ENCODE measurements at places on chromosomes 1 and 21. TPM values are rescaled to one million over a fixed set of nuclear protein-coding genes. Genes with fewer than 3 reads are reported as not detected.

Gene CTH
- 1.5 TPM for polyA plus RNA-seq

Gene TNFRSF18
- not detected for polyA plus RNA-seq

Gene CRP
- not detected for polyA plus RNA-seq

Gene KRTAP19-3
- not detected for polyA plus RNA-seq

Gene C8B
- polyA plus RNA-seq, result not detected

Gene CCDC181
- polyA plus RNA-seq, result not detected

DNA sequence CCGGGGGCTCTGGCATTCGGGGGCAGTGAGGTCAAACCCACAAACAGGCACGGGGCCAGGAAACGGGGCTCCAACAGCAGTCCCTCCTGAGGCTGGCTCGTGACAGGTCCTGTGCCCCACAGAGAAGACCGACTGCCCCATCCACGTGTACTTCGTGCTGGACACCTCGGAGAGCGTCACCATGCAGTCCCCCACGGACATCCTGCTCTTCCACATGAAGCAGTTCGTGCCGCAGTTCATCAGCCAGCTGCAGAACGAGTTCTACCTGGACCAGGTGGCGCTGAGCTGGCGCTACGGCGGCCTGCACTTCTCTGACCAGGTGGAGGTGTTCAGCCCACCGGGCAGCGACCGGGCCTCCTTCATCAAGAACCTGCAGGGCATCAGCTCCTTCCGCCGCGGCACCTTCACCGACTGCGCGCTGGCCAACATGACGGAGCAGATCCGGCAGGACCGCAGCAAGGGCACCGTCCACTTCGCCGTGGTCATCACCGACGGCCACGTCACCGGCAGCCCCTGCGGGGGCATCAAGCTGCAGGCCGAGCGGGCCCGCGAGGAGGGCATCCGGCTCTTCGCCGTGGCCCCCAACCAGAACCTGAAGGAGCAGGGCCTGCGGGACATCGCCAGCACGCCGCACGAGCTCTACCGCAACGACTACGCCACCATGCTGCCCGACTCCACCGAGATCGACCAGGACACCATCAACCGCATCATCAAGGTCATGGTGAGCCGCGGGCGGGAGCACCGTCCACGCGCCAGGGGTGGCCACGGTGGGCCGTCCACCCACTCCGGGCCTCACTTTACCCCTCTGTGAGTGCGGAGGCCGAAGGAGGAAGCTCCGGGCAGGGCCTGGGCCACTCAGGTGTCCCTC, 14.2 kb downstream of the COL6A2 start:
- no peak overlapping the region for H3K27ac ChIP-seq
- no peaks in the 10 kb centered on the region for H3K4me1 ChIP-seq
- no peaks in the 10 kb centered on the region for H3K27me3 ChIP-seq

DNA sequence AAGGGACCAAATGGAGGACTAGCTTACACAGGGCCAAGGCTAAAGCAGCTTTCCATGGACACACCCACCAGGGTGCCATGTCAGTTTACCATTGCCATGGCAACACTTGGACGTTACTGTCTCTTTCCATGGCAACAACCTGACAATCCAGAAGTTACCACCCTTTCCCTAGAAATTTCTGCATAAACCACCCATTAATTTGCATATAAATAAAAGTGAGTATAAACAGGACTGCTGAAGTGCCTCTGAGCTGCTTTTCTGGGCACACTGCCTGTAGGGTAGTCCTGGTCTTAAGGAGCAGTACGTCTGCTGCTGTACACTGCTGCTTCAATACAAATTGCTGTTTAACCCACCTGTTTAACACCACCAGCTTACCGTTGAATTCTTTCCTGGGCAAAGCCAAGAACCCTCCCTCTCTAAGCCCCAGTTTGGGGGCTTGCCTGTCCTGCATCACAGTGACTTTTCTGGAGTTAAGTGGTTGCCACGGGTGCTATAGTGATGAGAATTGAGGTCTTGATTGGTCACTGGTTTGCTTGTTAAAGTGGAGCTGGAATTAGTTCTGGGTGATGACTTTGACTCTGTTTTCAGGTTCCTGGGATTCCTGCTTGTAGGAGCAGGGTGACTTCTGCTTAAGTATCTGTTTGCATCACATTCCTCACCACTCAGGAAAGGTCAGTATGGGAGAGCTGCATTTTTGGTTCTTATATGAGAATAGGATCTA, 83.2 kb downstream of the CLDN17 start:
- no peak overlapping the region for H3K4me3 ChIP-seq
- H3K36me3 ChIP-seq, result no peaks in the 10 kb centered on the region
- H3K27me3 ChIP-seq, result no peaks in the 10 kb centered on the region
- H3K27ac ChIP-seq, result no peak overlapping the region
- no peak for DNase-seq

DNA sequence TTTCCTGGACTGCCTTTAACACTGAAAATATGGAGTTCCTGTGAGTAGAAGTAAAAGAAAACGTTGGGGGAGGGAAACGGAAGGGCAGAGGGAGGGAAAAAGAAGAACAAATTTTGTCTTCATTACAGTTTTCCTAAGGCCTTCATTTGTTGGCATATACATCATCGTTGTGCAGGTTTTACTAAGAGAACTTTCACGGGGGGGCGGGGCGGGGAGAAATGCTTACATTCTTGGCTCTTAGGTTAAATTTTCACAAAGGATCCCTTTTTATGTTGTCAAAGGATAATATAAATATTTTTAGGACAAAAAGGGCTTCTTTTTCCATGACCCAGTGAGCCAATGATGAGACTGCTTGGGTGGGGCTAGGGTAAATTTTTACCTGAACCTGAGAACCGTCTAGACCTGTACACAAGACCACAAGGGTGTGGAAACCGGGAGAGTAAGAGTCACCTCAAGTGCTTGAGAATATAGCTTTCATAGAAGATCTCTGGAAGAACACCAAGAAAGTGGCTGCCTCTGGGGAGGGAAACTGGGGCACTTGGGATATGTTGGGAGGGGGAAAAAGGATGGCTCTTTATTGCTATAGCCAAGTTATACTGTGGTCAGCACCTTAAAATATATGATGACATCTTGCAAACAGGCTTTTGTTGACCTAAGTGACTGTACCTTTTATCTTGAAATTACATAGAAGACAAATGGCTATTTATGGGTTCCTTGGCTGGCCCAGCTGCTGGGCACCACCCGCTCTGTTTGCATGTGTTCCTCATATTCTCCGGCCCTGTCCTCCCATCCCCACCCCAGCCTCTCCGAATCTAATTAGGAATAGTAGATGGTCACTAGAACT, 2.0 kb upstream of the UTP25 start:
- H3K36me3 ChIP-seq, result peaks cover under 1% of the 10 kb centered on the region
- H3K27ac ChIP-seq, result no peak overlapping the region
- H3K4me1 ChIP-seq, result peaks cover 15% of the 10 kb centered on the region
- no peak overlapping the region for H3K4me3 ChIP-seq
- no peak for DNase-seq

GRCh38 chr1:31470794-31471315, 57.8 kb downstream of the SERINC2 start:
- no peak overlapping the region for H3K4me3 ChIP-seq
- no peaks in the 10 kb centered on the region for H3K36me3 ChIP-seq
- no peaks in the 10 kb centered on the region for H3K4me1 ChIP-seq

- H3K4me3 ChIP-seq, result no peak overlapping the region
- H3K27me3 ChIP-seq, result no peaks in the 10 kb centered on the region
- H3K27ac ChIP-seq, result no peak overlapping the region
- H3K36me3 ChIP-seq, result peaks cover 100% of the 10 kb centered on the region
These were observed 11.1 kb downstream of the PEA15 start for GRCh38 chr1:160216301-160216700.

GRCh38 chr1:73044241-73045036, 762.1 kb upstream of the NEGR1 start:
- no peak overlapping the region for H3K4me3 ChIP-seq
- H3K36me3 ChIP-seq, result no peaks in the 10 kb centered on the region
- H3K27me3 ChIP-seq, result no peaks in the 10 kb centered on the region
- H3K4me1 ChIP-seq, result no peaks in the 10 kb centered on the region
- H3K27ac ChIP-seq, result no peak overlapping the region

- peak overlapping the region; percentile 12 for H3K4me3 ChIP-seq
- no peak for DNase-seq
- peaks cover 73% of the 10 kb centered on the region for H3K27me3 ChIP-seq
- no peaks in the 10 kb centered on the region for H3K36me3 ChIP-seq
- no peak overlapping the region for H3K27ac ChIP-seq
These were observed 1.1 kb downstream of the HUNK start for GRCh38 chr21:31873696-31874599.

DNA sequence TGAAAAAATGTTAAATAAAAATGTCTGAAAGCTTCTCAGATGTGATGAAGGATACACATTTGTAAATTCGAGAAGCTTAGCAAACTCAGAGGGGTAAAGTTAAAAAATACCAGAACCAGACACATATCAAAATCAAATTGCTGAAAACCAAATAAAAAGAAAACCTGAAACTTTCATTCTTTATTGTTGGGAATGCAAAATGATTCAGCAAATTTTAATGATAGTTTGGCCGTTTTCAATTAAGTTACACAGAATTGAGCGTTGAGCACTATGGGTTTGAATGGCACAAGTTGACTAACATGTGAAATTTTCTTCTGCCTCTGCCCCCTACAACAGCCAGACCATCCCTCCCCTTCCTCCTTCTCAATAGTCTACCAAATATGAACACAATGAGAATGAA, 33.5 kb upstream of the GRIK1 start:
- no peak overlapping the region for H3K4me3 ChIP-seq
- DNase-seq, result no peak
- H3K36me3 ChIP-seq, result no peaks in the 10 kb centered on the region
- H3K4me1 ChIP-seq, result no peaks in the 10 kb centered on the region
- no peak overlapping the region for H3K27ac ChIP-seq
- H3K27me3 ChIP-seq, result no peaks in the 10 kb centered on the region

- no peak overlapping the region for H3K4me3 ChIP-seq
- H3K4me1 ChIP-seq, result peaks cover 8% of the 10 kb centered on the region
- no peak overlapping the region for H3K27ac ChIP-seq
- no peaks in the 10 kb centered on the region for H3K27me3 ChIP-seq
- no peaks in the 10 kb centered on the region for H3K36me3 ChIP-seq
- DNase-seq, result no peak
These were observed 6.9 kb downstream of the PLA2G5 start for GRCh38 chr1:20076710-20077461.

DNA sequence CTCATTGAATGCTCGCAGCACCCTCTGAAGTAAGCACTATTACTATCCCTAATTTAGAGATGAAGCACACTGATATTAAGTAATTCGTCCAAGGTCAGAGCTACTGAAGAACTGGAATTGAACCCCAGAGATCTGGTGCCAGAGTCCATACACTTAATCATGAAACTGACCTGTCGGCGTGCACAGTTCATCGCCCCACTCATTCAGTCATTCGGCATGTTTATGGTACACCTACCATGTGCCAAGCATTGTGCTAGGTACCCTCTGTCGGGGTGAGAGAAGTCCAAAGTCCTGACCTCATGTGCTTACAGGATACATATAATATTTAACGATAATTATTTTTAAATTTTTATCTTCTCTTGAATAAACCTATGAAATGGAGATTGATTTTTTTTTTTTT, 5.6 kb upstream of the CENPS start:
- H3K4me3 ChIP-seq, result no peak overlapping the region
- H3K36me3 ChIP-seq, result peaks cover 37% of the 10 kb centered on the region
- no peak for DNase-seq
- peaks cover 13% of the 10 kb centered on the region for H3K4me1 ChIP-seq
- H3K27ac ChIP-seq, result no peak overlapping the region

- no peak for DNase-seq
- H3K27ac ChIP-seq, result no peak overlapping the region
- H3K27me3 ChIP-seq, result peaks cover 8% of the 10 kb centered on the region
- H3K4me1 ChIP-seq, result no peaks in the 10 kb centered on the region
- H3K4me3 ChIP-seq, result no peak overlapping the region
These were observed 615.2 kb downstream of the MATN1 start for GRCh38 chr1:30108186-30108585.

DNA sequence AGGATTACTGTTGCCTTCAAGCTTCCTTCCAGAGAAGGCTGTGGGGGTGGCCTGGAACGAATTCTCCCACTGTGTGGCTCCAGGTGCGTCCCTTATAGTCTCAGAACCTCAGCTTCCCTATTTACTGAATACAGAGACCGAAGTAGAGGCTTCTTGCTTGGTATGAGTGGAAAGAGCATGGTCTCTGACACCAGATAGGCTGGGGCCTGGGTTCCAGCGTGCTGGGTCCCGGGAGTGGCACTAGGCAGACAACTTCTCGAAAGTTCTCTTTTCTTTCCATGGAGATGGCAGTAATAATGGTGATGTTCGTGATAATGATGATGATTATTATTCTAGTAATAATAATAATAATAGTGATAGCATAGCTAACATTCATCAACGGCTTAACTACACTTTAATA, 161.7 kb downstream of the PTPRU start:
- no peak overlapping the region for H3K27ac ChIP-seq
- no peaks in the 10 kb centered on the region for H3K27me3 ChIP-seq
- no peaks in the 10 kb centered on the region for H3K4me1 ChIP-seq
- DNase-seq, result no peak
- no peaks in the 10 kb centered on the region for H3K36me3 ChIP-seq

DNA sequence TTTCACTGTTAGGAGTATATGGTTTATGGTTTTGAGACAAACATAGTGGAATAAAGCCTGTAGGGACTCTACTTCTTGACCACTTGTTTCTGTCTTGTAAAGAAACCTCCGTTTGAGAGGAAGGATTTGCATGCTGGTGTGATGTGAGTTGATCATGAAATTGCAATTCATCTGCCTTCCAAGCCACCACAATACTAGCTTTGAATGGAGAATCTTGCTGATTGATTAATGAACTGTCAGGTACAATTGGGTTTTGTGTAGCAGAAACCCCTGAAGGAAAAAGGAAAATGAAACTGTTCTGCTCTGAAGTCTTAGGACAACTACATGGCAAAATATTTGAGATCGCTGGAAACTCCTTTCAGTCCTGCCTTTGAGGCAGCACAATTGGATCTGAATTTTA, 90.7 kb downstream of the VPS13D start:
- no peaks in the 10 kb centered on the region for H3K27me3 ChIP-seq
- H3K27ac ChIP-seq, result no peak overlapping the region

DNA sequence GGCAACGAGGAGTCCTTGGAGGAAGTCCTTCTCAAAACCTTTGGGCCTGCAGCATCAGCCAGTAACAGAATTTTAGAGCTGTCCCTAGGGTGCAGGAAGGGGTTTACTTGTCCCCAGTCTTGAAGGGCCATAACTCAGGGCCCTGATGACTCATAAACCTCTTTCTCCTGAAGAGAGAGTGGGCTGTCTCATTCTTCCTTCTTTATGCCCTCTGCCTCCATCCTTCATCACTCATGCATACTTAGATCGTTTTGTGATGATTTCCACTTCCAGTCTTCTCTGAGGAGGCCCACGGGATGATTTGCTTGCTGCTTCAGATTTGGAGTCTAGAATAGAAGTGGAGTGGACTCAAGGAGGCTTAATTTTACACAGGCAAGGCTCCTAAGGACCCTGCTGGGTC, 60.2 kb downstream of the NDUFS5 start:
- DNase-seq, result no peak
- H3K4me3 ChIP-seq, result no peak overlapping the region
- H3K36me3 ChIP-seq, result no peaks in the 10 kb centered on the region
- H3K4me1 ChIP-seq, result peaks cover 8% of the 10 kb centered on the region

- peak overlapping the region; percentile 83 for H3K27ac ChIP-seq
- H3K36me3 ChIP-seq, result no peaks in the 10 kb centered on the region
- peaks cover 21% of the 10 kb centered on the region for H3K4me1 ChIP-seq
- DNase-seq, result peak; percentile 38
- peak overlapping the region; percentile 25 for H3K4me3 ChIP-seq
These were observed 7.2 kb upstream of the TACSTD2 start for GRCh38 chr1:58584082-58584895.
